Naive thymus-derived CD4-positive, alpha-beta T cell (primary cell): ENCODE measurements at places on chromosomes 4 and X. TPM values are rescaled to one million over a fixed set of nuclear protein-coding genes. Genes with fewer than 3 reads are reported as not detected.

SERPINA7 gene
- total RNA-seq, result not detected

POU4F2 gene
- total RNA-seq, result not detected

GRCh38 chrX:118066867-118067515, 49.6 kb downstream of the KLHL13 start:
- DNase-seq, result no peak
- H3K27me3 ChIP-seq, result no peaks in the 10 kb centered on the region
- no peak overlapping the region for H3K27ac ChIP-seq
- no peak overlapping the region for H3K4me3 ChIP-seq
- no peaks in the 10 kb centered on the region for H3K4me1 ChIP-seq
- H3K36me3 ChIP-seq, result no peaks in the 10 kb centered on the region

DNA sequence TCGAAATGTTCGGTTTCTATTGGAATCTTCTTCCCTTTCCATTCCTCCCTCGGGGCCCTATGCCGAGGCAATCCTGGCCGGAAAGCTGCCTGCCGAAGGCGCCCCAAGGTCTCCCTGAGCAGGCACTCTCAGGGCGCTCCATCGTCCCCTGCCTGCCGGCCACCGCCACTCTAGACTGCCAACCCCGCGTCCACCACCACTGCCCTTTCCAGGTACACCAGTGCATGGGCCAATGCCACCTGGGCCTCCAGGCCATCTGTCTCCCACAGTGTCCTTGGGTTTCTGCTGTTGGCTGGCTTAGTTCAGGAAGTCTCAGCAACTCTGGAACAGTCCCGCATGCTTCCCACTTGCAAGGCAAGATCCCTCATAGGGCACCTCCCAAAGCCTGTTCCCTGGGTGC, 14.6 kb downstream of the CTAG1A start:
- H3K36me3 ChIP-seq, result no peaks in the 10 kb centered on the region
- peaks cover 6% of the 10 kb centered on the region for H3K4me1 ChIP-seq
- H3K27me3 ChIP-seq, result no peaks in the 10 kb centered on the region

DNA sequence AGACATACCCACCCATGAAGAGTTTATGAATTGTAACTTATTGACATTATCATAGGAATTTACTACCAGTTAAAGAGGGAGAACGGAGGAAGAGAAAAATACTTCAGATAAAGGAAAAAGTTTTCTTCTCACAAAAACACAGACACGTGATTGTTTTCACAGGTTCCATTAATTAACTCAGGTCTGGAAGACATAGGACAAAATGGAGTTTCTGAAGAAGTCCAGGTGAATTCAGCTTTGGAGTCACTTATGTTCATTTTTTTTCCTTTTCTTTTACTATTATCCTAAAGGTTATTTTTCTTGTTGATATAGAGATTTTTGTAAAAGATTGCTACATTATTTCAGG, 20.5 kb downstream of the NIPAL1 start:
- H3K4me3 ChIP-seq, result no peak overlapping the region
- no peak for DNase-seq
- no peaks in the 10 kb centered on the region for H3K27me3 ChIP-seq
- peaks cover 4% of the 10 kb centered on the region for H3K4me1 ChIP-seq

DNA sequence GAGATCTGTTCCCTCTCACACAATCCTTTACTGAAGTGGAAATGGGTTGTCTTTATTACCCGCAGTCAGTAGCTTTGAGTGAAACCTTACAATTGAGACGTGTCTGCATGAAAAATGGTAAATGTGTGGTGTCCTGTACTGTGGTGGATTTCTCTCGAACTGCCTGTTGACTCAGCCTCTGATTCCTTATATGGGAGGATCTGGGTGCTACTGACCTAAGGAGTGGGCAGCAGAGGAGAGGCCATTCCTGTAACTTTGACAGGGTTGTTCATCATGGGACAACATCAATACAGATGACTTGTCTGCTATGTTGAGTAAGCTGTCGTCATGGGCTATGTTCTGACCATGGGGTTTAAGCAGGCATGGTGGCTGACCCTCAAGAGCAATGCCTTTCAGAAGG, 159.6 kb upstream of the WDR1 start:
- no peaks in the 10 kb centered on the region for H3K27me3 ChIP-seq
- H3K36me3 ChIP-seq, result no peaks in the 10 kb centered on the region
- no peaks in the 10 kb centered on the region for H3K4me1 ChIP-seq
- H3K4me3 ChIP-seq, result no peak overlapping the region
